Neural crest cell (in vitro differentiated cells): ENCODE measurements at places on chromosomes 16 and 17.

GRCh38 chr17:10754109-10754508 lies 24.3 kb upstream of the TMEM220 start:
- peak; percentile 34 for DNase-seq
- no peaks in the 10 kb centered on the region for H3K36me3 ChIP-seq
- peaks cover 31% of the 10 kb centered on the region for H3K4me1 ChIP-seq
- H3K27ac ChIP-seq: no peak overlapping the region

DNA sequence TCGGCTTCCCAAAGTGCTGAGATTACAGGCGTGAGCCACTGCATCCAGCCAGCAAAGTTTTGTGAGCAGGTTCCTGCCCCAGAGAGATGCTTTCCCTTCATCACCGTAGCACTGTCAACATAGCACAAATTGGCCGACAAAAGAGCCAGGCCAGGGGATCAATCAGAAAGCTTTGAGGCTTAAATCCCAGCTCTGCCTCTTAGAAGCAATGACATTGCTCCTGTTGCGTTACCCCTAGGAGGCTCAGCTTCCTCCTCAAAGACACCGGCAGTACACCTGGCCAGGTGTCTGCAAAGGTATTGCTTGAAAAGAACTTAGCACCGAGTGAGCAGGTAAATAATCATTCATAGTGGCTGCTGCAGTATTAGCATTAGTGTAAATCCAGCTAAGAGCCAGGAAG lies 86.5 kb downstream of the NDE1 start:
- H3K4me1 ChIP-seq: no peaks in the 10 kb centered on the region
- H3K4me3 ChIP-seq: no peak overlapping the region
- no peaks in the 10 kb centered on the region for H3K27me3 ChIP-seq
- no peak overlapping the region for H3K27ac ChIP-seq

DNA sequence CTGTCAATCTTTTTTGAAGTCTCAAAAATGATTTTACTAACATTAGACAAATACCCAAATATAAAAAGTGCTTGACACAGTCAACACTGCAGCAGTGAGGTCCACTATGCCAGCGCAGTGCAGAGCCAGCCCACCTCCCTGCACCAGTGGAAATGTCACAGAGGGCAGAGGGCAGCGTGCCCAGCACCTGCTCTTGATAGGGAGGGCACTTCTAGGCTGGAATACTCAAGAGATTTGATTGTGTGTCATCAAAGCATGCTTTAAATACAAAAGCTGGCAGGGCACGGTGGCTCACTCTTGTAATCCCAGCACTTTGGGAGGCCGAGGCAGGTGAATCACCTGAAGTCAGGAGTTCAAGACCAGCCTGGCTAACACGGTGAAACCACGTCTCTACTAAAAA lies 136.0 kb downstream of the ANKRD11 start:
- DNase-seq: no peak
- H3K4me1 ChIP-seq: peaks cover 43% of the 10 kb centered on the region
- no peaks in the 10 kb centered on the region for H3K27me3 ChIP-seq
- peaks cover 3% of the 10 kb centered on the region for H3K36me3 ChIP-seq

DNA sequence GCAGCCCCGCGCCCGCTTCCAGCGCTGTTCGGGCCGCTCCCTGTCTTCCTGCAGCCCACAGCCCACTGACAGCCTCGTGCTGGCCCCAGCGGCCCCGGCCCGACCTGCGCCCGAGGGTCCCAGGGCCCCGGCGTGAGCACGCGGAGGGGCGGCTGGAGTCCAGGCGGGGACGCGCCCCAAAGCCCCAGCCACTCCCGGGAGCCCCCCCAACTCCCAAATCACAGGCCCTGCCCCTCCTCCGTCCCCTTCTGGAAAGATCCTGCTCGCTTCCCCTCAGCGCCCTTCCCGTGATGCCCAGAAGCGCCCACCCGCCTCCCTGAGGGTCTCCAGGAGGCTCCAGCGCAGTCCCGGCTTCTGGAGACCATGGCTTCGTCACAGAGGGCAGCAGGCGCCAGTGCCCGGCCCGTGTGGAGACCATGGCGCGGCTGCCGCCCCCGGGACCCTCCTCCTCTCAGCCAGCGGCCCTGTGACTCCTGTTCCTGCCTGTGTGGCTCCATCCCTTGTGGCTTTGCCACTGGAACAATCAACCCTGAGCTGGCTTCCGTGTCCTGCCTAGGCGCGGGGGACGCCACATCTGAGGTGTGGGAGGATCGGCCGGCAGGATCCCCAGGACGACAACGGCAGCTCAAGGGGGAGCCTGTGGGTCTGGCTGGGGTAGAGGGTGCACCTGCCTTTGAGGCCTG lies 3.9 kb downstream of the UTS2R start:
- H3K27ac ChIP-seq: no peak overlapping the region
- H3K27me3 ChIP-seq: peaks cover 32% of the 10 kb centered on the region
- no peaks in the 10 kb centered on the region for H3K36me3 ChIP-seq
- DNase-seq: no peak

DNA sequence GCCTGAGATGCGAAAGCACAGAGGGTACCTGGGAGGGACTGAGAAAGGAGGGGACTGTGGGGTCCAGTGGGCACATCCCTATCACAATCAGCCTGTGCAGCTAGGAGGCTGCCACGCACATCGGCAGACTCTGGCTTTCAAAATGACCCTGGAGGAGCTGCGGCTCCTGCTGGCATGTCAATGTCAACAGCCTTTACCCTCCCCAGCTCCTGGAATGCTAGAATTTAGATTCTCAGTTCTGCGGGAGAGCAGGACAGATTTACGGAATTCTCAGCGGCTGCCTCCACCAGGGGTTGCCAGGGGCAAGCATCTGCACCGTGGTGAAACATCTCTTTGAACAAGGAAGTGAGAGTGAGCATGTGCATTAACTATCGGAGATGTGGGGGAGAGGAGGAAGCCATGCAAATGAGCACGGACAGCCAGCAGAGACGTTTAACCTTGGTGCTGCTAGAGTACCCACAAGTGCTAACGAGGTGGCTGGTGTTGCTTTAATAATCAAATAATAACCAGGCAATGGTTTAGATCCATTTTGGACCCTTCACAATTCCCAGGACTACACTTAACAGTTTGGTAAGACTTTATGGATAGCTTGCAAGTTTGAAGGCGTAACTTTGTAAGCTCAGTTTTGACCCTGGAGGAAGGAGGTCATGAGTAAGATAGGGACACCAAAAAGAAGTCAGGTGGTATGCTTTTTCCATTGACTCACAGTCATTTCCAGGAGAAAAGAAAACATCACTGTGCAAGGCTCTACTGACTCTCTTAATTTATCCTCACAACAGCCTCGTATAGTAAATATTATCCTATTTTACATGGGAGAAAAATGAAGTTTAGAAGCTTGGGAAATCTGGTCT lies 54.1 kb downstream of the XYLT1 start:
- peaks cover 31% of the 10 kb centered on the region for H3K4me1 ChIP-seq
- H3K27ac ChIP-seq: no peak overlapping the region
- DNase-seq: peak; percentile 6

- no peak overlapping the region for H3K4me3 ChIP-seq
- no peaks in the 10 kb centered on the region for H3K36me3 ChIP-seq
- H3K27me3 ChIP-seq: peaks cover 25% of the 10 kb centered on the region
- DNase-seq: no peak
- no peak overlapping the region for H3K27ac ChIP-seq
These were observed 300.2 kb upstream of the N4BP1 start for GRCh38 chr16:48910214-48910613.

- H3K36me3 ChIP-seq: peaks cover 9% of the 10 kb centered on the region
- peaks cover 25% of the 10 kb centered on the region for H3K4me1 ChIP-seq
- H3K27ac ChIP-seq: no peak overlapping the region
- no peak for DNase-seq
- no peaks in the 10 kb centered on the region for H3K27me3 ChIP-seq
These were observed 79.4 kb upstream of the KSR1 start for GRCh38 chr17:27376637-27377547.

GRCh38 chr16:54026456-54026855 lies 260.1 kb downstream of the IRX3 start:
- H3K4me3 ChIP-seq: no peak overlapping the region
- no peak for DNase-seq
- no peak overlapping the region for H3K27ac ChIP-seq

DNA sequence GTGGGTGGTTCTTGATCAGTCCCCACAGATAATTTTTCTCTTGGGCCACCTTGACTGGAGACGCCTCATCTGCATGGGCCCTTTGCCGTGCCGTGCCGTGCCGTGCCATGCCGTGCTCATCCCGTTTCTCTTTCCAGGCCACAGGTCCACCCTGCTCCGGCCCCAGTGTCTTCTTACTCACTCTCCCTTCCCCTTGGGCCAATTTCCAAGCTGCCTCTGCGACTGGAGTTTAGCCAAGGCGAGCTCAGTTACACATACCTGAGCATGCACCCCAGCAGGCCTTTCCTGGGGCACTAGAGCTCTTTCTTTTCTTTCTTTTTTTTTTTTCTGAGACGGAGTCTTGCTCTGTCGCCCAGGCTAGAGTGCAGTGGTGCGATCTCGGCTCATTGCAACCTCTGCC lies 40.5 kb upstream of the MGAT5B start:
- H3K27ac ChIP-seq: no peak overlapping the region
- H3K4me1 ChIP-seq: no peaks in the 10 kb centered on the region
- no peak overlapping the region for H3K4me3 ChIP-seq
- H3K27me3 ChIP-seq: no peaks in the 10 kb centered on the region
- H3K36me3 ChIP-seq: no peaks in the 10 kb centered on the region

DNA sequence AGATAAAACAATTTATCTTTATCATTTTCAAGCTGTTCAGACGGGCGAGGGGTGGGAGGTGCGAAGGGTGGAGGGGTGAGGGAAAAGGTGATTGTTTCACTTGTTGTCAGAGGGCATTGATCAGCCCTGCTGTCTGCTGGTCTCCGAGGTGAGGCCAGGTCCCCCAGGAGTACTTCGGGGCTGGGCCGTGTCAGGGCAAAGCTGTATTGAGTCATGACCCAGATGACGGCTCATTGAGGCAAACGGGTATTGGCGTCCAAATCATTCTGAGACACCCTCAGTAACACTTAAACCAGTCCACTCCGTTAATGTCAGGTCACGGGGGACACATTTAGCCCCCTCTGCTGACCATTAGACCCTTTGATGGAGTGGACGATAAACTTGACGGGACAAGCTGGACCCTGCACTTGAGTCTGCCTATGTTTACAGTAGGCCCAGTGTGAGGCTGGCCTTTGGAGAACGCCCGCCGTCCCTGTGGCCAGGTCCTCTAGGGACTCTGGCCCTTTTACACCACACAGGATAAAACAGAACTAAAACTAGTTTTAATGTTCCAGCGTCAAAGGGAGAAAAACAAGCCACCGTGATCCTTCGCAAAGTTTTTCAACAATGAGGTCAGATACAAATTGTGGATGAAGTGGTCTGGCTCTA lies 502.2 kb upstream of the ZFHX3 start:
- H3K4me1 ChIP-seq: peaks cover 50% of the 10 kb centered on the region
- no peak for DNase-seq
- no peaks in the 10 kb centered on the region for H3K27me3 ChIP-seq
- no peaks in the 10 kb centered on the region for H3K36me3 ChIP-seq
- H3K27ac ChIP-seq: no peak overlapping the region

GRCh38 chr16:77117707-77118106 lies 73.3 kb upstream of the MON1B start:
- no peak overlapping the region for H3K27ac ChIP-seq
- H3K27me3 ChIP-seq: peaks cover 4% of the 10 kb centered on the region
- H3K4me1 ChIP-seq: peaks cover 7% of the 10 kb centered on the region
- no peak overlapping the region for H3K4me3 ChIP-seq
- H3K36me3 ChIP-seq: no peaks in the 10 kb centered on the region
- no peak for DNase-seq

DNA sequence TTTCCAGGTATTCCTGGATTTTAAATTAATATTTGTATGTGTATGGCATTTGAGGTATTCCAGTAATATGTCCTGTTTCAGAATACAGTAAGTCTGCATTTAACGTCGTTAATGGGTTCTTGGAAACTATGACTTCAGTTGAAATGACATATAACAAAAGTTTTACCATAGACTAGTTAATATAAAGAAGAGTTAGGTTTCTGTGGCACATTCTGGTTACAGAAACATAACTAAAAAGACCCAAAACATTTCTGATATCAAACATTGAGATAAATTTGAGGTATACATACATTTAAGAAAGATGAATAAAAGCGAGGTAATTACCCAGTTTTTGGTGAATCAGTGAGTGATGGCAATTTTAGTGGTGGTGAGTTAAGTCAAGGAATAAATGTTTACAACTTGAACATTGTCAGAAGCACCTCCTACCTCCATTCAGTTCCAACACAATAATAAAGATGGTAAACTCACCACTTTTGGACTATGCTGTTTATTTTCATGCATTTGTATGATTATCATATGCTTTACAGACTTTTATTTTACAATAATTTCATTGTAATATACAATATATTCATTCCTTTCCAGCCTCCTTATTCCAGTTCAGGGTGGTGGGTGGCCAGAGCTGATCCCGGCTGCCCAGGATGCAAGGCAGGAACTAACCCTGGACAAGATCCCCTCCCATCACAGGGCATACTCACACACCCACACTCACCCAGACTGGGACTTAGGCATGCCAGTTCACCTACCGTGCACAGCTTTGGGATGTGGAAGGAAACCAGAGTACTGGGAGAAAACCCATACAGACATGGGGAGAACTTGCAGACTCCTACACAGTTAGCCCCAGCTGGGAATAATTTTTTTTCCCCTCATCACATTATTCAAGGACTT lies 9.7 kb downstream of the LUC7L3 start:
- peaks cover 3% of the 10 kb centered on the region for H3K36me3 ChIP-seq
- no peak for DNase-seq
- peaks cover 30% of the 10 kb centered on the region for H3K4me1 ChIP-seq
- no peak overlapping the region for H3K4me3 ChIP-seq
- no peak overlapping the region for H3K27ac ChIP-seq

DNA sequence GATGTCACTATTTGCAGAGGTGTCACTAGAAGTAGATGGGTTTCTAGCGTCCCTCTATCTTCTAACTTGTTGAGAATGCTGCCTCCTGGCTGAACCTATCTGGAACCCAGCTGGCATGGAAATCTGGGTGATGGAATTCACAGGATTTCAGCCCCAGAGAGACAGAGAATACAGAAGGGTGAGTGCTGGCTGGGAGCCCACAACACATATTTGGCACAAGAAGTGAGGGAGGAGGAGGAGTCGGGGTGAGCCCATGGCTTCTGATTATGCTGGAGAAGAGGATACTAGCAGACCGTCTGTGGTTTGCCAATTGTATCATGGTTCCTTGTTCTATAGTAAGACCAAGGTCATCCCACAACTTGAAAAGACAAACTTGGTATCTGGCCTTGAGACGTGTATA lies 557.8 kb upstream of the SALL1 start:
- peaks cover 13% of the 10 kb centered on the region for H3K36me3 ChIP-seq
- no peak overlapping the region for H3K27ac ChIP-seq
- DNase-seq: no peak
- H3K27me3 ChIP-seq: no peaks in the 10 kb centered on the region

GRCh38 chr17:310111-311010 lies 42.2 kb downstream of the RPH3AL start:
- no peak for DNase-seq
- peaks cover 9% of the 10 kb centered on the region for H3K27me3 ChIP-seq
- peaks cover 2% of the 10 kb centered on the region for H3K36me3 ChIP-seq

- H3K27ac ChIP-seq: peak overlapping the region; percentile 67
- peaks cover 2% of the 10 kb centered on the region for H3K36me3 ChIP-seq
- DNase-seq: no peak
- no peaks in the 10 kb centered on the region for H3K4me1 ChIP-seq
These were observed 19.9 kb upstream of the TCF25 start for GRCh38 chr16:89853306-89853993.
